ENCODE measurements at places on chromosomes 12 and 14. TPM values are rescaled to one million over a fixed set of nuclear protein-coding genes. Genes with fewer than 3 reads are reported as not detected.

The RAB21 gene
- total RNA-seq, result 34.5 TPM

The C14orf132 gene
- total RNA-seq, result not detected

The MMP17 gene
- 2.3 TPM for total RNA-seq

The CCDC198 gene
- total RNA-seq, result 0.25 TPM

The CCDC88C gene
- total RNA-seq, result 8.9 TPM

The STYK1 gene
- total RNA-seq, result not detected

The C12orf54 gene
- total RNA-seq, result 0.23 TPM

The TMEM106C gene
- 126 TPM for total RNA-seq

The DHRS1 gene
- total RNA-seq, result 9.5 TPM

The SIRT4 gene
- 4.0 TPM for total RNA-seq

The MSI1 gene
- 4.8 TPM for total RNA-seq

The CYP27B1 gene
- total RNA-seq, result 72.6 TPM

The NOVA1 gene
- total RNA-seq, result 6.7 TPM

The TMTC3 gene
- 44.7 TPM for total RNA-seq

The MYL6 gene
- 633 TPM for total RNA-seq

The RNASE11 gene
- total RNA-seq, result not detected

Data from SJCRH30 (cell line).